ENCODE measurements at places on chromosomes 12 and 14.

- peak; percentile 92 for DNase-seq
Measured at GRCh38 chr12:70557583-70558191, 79.5 kb downstream of the PTPRB start.

DNA sequence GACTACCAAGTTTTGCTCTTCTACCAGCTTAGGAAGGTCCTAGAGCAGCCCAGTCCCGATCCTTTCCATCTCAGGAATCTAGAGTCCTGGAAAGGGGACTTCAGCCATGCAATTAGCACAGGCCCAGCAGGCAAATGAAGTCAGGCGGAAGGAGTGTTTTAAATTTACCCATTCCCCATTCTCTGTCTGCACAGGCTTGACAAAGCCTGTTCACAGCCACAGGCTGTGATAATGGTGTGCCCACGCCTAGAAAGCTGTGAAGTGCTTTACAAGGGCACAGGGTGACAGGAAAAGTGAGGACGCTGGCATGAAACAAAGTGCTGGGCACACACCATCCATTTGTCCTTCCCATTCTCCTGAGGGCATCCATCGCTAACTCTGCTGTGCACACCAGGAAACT lies 79.0 kb downstream of the PITPNM2 start:
- no peak for DNase-seq

DNA sequence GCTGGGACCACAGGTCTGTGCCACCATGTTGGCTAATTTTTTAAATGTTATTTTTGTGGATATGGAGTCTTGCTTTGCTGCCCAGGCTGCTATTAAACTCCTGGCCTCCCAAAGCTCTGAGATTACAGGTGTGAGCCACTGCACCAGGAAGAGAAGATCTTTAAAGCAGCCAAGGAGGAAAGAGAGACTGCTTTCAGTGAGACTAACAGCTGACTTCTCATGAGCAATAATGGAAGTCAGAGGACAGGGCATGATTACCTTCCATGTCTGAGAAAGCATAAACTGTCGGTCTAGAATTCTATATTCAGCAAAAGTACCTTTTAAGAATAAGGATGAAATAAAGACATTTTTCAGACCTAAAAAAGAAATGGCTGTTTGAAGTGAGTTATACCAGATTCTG lies 57.3 kb upstream of the CHGA start:
- DNase-seq, result no peak

DNA sequence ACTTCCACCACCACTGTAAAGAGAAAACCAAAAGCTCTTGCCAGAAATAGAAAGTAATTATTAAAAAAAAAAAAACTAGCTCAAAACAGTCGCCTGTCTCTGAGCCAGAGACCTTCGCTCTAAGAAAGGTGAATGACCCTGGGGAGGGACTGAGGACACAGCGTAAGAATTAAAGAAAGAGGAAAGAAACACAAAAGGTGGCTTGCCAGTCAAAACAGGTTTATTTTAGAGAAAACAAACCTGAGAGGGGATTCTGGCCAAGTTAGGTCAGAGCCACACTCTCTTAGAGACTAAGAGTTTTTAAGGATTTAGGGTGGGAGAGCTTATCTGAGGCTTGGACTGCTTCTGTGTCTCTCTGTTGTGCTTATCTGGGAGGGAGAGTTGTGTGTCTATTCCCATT lies 66.0 kb downstream of the DNAH10 start:
- DNase-seq, result no peak

DNA sequence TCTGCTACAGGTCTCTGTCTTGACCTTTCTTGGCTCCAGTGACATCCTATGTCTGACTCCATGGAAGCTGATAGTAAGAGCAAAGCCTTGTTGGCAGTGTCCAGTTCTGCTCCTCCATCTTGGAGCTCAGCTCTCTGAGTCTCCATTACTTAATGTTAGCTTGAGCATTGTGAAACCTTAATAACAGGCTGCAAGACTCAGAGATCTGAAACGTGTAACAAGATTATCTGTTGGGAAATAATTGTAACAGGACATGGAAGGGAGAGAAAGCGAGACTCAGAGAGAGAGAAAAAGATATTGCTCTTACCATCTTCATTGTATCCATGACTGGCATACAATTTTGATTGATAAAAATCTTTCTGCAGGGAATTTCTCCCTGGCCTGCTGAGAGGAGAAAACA lies 1365.7 kb downstream of the AACS start:
- DNase-seq, result no peak

GRCh38 chr14:93115821-93116675 lies at the start of gene ITPK1:
TSS of gene ITPK1 (minus strand) at chr14:93115925. CDS start at chr14:93115163, 762 bp downstream.
- DNase-seq, result peak; percentile 56

- DNase-seq, result no peak
Measured at GRCh38 chr12:114762490-114763110, 78.6 kb upstream of the TBX3 start.

DNA sequence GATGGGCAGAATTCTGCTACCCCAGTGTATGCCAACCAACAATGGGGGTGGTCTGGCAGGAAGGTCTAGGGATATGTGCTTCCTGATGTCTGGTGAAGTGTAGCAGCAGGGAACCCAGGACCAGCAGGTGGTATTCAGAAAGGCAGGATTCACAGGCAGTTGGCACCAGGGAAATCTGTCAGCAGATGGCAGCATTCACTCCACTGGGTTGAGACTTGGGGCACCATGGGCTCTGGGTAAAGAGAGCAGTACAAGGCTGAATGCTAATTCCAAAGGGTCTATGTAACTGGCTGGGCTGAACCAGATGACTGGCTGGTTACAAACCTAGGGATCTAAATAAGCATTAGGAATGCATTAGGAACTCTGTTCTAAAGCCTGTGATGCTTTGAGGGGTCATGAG lies 466.9 kb upstream of the STXBP6 start:
- DNase-seq, result peak; percentile 2

DNA sequence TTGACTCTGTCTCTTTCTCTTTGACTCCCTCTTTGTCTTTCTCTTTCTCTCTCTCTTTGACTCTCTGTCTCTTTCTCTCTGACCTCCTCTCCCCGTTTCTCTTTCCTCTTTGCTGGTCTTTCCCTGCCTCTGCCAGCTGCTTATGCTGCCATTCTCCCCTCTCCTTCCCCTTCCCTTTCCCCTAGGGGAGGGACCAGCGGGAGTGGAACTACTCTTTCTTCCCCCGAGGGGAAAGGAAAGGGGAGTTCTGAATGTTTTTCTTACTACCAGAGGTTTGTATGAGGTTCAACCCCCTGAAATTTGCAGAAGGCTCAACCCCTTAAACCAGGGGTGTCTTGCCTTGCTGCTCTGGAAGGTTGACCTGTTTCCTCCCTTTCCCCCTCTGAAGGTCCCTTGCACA lies 24.7 kb upstream of the RNASE1 start:
- no peak for DNase-seq

- DNase-seq, result no peak
Measured at GRCh38 chr12:52052468-52053186, 1.4 kb downstream of the NR4A1 start.

DNA sequence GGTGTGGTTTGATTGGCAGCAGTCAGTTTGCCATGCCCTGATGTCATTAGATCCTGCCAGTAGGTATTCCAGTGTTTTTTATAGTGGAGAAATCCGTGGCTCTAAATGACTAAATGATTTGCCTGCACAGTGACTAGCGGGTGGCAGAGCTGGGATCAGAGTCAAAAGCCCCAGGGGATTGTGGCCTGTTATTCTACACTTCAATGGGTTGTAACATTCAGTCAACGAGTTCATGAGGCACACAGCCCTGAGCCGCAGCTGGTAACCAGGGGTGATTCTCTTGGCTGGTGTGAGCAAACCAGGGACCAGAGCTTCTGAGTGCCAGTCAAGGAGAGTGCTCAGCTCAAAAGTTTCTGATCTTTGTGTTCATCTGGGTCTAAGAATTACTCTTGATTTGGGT lies 1.8 kb downstream of the MYH6 start:
- peak; percentile 37 for DNase-seq

- DNase-seq, result no peak
Measured at GRCh38 chr14:81416981-81417380, 16.9 kb upstream of the STON2 start.

- no peak for DNase-seq
Measured at GRCh38 chr14:102293781-102294180, 11.2 kb downstream of the MOK start.

DNA sequence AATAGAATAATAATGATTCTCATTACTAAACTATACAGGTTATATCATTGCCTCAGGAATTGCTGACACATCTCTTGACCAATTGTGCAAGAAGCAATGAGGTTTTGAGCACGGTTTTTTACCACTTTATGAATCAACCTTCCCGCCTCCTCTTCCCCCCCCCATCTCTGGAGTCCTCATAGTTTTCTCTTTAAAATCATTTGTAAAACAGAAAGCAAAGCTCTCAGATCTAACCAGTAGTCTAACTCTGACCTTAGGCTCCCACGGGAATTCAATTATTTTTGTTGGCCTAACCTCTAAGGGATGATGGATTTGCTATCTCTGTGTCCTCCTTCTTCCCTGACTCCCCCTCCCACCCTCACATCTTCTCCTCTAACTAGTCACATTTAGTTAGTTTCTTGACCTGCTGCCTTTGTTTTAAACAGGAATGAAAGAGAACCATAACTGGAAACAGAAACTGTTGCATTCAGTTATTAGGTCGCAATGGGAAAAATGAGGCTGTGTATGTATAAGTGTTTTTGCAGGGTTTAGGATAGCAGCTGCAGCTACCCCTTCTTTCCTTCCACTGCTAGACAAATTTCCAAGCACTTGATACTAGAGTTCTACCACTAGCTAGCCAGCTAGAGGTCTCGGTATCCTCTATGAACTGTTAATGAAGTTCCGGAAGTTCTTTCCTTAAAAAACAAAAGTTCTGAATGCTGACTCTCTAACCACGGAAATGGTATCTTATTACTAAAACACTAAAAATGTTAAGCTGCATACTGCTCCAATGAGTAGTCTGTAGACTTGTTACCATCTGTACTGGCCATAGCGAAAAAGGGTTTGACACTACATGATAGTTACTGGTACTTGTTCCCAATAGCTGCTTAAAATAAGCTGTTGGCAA lies 65.4 kb downstream of the TAOK3 start:
- DNase-seq, result no peak

DNA sequence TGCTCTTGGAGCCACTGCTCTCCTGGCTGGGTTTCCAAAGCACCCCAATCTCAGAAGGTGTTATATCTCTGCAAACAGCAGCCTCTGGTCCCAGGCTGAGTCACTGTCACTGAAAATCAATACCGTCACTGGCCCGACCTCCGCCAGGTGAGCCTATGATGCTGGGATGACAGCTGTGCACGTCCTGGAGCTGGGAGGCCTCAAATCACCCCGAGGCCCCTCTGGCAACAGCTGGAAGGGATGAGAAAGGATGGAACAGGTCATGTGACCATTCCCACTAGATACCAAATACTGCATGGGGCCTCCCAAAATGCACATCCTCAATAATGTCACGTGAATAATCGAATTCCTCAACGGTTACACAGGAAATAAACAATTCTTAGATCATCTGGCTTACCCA lies 190.8 kb downstream of the TTC7B start:
- no peak for DNase-seq

GRCh38 chr12:51841727-51842126 lies 6.8 kb downstream of the FIGNL2 start:
- DNase-seq, result no peak

- DNase-seq, result no peak
Measured at GRCh38 chr12:70044167-70044566, 199.1 kb upstream of the CNOT2 start.

DNA sequence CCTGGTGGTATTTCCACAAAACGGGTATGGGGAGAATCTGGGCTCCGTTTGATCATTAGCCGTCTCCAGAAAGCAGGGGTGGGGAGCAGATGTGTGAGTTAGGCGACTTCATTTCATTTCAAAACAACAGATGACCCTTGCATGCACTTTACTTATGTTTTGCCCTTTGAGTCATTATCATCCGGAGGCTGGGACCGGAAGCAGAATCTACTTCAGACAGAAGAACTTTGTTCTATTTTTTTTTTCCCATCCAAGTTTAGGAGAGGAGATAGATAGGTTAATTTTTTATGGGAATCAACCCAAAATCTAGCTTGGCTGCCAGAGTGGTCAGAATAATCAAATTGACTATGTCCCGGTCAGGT lies 31.3 kb upstream of the CMAS start:
- DNase-seq, result no peak

DNA sequence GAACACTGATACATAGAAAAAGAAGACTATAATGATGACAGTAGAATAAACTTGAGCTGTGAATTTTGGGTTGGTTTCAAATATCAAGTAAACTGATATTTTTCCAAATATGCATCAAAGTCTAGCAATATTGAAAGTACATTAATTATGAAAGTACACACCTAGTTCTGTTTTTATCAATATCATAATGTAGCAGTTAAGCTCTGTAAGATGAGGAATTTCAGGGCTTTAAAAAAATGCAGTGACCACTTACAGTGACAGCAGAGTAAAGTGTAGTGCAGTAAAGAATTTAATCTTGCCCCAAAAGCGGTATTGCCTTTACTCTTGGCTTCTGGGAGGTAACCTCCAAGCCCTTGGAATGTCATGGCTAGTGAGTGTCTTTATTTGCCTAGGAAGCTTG lies 102.9 kb upstream of the ABCD2 start:
- no peak for DNase-seq

- DNase-seq, result no peak
Measured at GRCh38 chr12:106519607-106520021, 63.2 kb upstream of the RFX4 start.

Measured in midbrain (tissue), 1 donor.